ENCODE measurements at places on chromosomes 5 and 9.

- DNase-seq, result no peak
Measured at GRCh38 chr9:125659954-125660353, 47.1 kb downstream of the MAPKAP1 start.

DNA sequence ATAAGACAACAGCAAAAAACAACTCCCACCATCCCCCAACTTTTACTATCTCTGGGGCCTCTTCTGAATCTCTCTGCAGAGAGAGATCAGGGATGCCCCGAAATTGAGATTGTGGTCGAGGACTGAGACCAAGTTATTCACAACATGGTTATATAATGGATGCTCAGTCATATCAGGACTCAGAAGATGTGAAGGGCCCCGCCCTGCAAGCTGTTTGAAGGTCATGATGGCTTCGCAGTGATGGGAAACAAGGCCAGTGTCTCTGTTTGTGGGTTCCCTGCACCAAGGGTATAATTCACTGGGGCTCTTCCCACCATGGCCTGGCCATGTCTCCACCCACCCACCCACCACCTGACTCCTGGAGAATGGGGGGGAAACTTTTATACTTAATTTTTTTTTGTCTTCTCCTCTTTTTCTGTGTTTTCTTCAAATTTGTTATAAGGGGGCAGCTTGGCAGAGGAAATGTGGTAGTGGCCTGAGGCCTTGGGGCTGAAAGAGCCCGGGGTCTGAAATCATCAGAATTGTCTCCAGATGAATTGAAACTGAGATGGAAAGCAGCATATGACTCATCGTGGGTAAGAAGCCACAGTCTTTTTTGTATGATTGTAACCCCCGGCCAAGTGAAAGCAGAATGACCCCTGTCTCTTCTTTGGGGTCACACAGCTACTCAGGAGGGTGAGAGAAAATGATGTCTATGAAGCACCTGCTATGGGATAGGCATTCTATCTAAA, 15.0 kb upstream of the TEX48 start:
- DNase-seq, result no peak

- no peak for DNase-seq
Measured at GRCh38 chr5:27009540-27009915, 28.9 kb downstream of the CDH9 start.

DNA sequence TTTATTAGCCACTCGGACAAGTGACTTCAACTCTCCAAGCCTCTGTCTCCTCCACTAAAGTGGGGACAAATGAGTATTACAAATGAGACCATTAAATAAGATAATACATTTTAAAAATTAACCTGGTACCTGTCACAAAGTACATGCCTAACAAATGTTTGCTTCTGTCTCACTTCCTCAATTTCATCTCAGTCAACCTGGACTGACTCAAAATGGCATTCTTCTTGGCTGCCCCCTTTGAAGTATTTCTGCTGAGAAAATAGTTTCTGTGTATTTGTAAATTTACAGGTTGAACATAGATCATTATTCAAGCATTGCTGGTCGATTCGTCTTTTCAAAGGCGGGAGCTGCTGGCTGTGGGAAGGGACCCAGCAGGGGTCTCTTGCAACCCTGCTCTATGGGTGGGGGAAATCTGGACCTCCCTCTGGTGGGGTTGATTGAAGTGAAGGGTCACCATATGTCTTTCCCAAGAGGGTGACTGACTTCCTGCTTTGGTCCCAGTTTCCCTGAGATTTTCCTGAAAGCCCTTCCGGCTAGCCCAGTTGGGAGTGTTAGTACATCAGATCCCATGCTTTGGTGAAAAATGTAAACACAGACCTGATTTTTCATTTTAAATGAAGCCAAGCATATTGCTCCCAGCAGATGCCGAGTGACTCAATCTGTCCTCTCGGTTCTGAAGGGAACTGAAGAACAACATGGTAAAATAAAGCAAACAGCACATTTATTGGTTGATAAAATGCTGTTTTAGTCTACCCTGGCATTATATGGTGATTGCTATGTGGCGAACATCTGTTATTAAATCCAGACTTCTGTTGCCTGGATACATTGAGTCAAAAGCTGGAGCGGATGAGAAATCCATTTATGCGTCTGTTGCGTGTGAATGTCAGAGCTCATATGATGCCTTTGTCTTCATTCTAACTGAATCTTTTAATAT, 73.0 kb downstream of the KCNIP1 start:
- DNase-seq, result no peak

- DNase-seq, result no peak
Measured at GRCh38 chr5:132765311-132766019, 11.6 kb downstream of the SEPTIN8 start.

DNA sequence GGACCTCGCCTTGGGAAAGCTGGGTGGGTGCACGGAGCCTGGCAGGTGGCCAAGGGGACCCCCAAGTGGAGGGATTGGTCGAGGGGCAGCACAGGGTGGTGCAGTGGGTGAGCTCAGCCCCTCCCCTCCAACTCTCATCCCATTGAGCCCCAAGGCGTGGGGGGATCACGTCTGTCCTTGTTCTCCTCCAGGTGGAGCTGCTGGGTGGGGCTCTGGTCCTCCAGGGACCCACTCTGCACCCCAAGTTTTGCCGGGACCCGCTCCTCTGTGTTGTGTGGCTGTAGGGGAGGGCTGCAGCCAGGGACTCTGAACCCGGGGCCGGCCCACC, 3.6 kb upstream of the FUT7 start:
- DNase-seq, result no peak

DNA sequence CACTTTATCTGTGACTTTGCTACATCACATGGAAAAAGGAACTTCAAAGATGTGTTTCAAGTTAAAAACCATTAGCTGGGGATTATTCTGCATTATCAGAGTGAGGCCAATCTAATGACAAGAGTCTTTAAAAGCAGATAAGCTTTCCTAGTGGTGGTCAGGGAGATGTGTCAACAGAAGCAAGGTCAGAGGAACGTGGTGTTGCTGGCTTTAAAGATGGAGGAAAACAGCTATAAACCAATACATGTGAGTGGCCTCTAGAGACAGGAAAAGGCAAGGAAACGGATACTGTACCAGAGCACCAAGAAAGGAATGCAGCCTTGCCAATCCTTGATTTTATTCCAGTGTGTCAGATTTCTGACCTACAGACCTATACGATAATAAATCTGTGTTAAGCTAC, 204.2 kb downstream of the TAF11L14 start:
- no peak for DNase-seq

GRCh38 chr5:19179571-19179970, 808.4 kb downstream of the CDH18 start:
- DNase-seq, result no peak

GRCh38 chr5:117568622-117569021, 994.0 kb upstream of the SEMA6A start:
- DNase-seq, result no peak

- no peak for DNase-seq
Measured at GRCh38 chr9:28134446-28134976, 561.2 kb upstream of the C9orf72 start.

GRCh38 chr5:133685402-133686018, 73.2 kb upstream of the FSTL4 start:
- no peak for DNase-seq

DNA sequence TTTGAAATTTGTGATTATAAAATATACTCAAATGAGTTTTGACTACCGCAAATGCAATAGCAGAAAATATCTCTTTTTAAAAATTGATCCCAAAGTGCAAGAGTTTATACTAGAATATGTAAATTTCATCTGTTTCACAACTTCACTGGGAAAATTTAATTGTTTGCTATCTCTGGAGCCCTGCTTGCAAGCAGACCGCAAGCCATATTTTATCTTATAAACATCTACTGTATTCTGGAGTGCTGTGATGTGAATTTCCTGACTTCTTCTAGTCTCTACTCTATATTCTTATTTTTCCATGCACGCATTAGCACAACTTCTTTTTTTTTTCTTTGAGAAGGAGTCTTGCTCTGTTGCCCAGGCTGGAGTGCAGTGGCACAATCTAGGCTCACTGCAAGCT, 98.7 kb downstream of the DROSHA start:
- no peak for DNase-seq

GRCh38 chr5:1439388-1440097, 5.7 kb downstream of the SLC6A3 start:
- DNase-seq, result no peak

DNA sequence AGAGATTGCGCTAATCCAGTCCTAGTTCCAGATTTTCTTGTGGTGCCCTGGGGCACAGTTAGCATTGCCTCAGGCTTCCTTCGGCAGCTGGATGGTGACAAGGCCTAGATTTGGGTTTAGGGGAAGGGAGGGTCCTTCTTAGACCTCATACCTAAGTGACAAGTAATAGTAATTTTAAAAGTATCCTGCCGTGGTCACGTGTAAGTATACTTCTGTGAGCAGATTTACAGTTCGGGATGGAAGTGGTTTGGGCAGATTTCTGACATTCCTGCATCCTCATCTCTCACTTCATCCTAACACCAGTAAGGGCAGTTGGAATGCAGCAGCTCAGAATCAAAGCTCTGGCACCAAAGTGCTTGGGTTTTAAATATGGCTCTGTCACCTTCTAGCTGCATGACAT, 71.6 kb downstream of the LRRC70 start:
- no peak for DNase-seq

DNA sequence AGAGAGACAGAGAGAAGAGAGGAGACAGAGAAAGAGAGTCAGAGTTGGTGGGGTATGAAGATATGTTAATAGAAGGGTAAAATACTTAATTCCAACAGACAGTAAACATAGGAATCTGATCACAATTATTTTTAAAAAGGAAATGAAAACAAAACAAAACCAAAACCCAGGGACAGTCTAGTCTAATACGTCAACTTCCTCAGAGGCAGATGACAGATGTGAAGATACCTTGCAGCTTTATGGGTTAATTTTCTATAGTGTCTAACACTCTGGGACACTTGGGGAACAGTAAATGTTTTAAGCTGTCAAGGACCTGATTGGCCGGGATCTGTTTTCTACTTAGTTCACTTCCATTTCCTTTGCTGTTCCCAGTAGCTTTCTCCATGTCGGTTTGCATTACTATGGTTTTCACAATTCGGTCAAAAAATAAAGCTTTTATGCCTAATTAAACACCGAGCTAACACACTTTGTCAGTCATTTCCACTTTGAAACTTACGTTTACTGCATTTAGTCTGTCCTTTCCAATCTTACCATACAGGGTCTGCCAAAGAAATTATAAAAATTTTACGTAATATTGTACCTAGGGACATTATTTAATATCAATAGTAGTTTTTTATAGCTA, 216.5 kb downstream of the MCTP1 start:
- no peak for DNase-seq

DNA sequence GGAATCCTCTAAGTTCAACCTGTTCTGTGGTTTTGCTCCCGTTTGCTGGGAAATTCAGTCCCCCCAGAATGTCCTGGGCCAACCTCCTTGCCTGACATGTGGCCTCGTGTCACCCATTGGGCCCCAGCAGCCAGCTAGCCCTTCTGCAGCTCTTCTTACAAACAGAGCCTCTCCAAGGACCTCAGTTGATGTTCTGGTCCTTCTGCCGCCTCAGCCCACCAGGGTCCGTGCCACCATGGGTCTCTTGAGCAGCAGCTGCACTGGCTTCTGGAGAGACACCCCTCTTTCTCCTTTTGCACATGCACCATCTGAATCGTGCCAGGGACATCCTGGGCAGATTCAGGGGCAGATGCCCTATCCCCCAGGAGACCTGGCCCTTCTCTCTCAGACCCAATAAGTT, 85.0 kb downstream of the LMX1B start:
- DNase-seq, result no peak

DNA sequence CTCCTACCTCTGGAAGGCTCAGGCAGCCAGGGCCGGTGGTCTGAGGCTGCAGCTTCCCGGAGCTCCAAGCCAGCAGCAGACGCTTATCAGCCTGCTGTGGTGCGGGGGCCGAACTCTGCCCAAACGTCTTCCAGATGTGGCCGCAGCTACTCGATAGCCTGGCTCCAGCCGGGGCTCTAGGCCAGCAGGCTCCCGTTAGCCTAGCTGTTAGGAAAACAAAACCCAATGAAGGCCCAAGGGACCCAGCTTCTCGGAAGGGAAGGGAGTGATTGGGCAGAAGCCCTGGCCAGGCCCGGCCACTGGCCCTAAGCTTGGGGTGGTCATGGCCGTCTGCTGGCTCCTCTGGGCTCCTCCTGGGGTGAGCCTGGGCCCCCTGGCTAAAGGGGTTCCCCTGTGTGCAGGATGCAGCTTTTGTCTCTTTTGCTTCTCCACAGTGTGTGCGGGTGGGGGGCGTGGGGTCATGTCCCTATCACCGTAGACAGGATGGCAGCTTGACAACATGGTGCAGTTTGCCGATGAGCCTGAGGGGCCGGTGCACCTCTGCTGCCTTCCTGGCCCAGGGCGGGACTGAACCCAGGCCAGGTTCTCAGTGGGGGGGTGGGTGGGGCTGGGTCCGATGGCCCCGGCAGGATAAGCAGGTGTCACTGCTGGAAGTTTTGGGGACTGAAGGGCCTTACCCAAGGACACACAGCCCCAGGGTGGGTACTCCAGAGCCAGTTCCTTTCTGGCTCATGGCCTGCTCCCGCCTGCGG, 18.7 kb downstream of the MYMK start:
- DNase-seq, result no peak

- peak; percentile 0 for DNase-seq
Measured at GRCh38 chr5:96687812-96688453, 25.8 kb downstream of the CAST start.

DNA sequence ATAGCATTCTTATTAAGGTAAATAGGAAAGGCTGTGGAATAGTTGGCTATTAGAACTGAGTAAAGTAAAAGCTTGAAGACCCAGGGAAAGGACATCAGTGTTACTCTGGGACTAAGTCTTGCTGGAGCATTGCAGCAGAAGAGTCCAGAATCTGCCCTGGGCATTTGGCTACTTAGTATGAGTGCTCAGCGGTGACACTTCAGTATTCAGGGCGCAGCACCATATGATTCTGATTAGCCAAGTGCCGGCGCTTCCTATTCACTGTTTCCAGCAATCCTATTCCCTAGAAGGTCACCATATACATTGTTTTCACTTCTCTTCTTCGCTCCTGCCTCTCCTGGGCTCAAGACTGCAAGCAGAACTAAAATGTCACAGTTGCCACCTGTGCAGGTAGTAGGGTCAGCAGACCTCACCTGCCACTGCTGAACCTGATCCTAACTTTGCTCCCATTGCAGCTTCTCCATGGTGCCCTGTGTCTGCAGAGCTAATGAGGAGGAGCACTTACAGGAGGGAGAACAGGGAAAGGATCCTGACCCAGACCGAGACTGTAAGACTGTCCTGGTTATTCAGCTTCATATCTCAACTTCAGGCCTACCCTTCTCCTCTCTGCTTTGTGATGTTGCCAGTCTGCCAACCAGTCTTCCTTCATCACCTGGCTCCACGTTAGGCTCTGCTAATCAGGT, 313.6 kb upstream of the PIK3R1 start:
- DNase-seq, result no peak

DNA sequence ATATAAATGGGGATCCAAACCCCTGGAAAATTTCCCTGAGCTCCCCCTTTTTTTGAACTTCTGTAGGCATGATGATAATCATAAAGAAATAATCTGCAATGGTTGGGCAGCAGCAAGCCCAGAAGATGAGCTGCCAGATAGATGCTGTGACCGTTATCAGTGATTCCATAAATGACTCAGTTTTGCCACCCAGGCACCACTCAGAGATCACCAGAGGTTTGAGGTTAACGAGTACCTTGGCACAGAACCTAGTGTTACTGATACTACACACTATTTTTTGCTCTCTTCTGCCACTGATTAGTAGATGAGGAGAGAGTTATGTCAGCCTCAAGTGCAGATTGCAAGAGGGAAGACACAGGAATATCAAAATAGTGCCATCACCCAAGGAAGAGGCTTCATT, 199.3 kb upstream of the PTGER4 start:
- no peak for DNase-seq

GRCh38 chr9:83154087-83154736, 91.3 kb upstream of the RASEF start:
- no peak for DNase-seq
